ENCODE measurements at places on chromosomes 16 and 17. TPM values are rescaled to one million over a fixed set of nuclear protein-coding genes. Genes with fewer than 3 reads are reported as not detected.

The ARL5C gene
- 2.1 TPM for total RNA-seq

The TMEM114 gene
- not detected for total RNA-seq

The CCL8 gene
- not detected for total RNA-seq

The GPR179 gene
- under 0.01 TPM for total RNA-seq

The WNK4 gene
- total RNA-seq = 0.45 TPM

The KRT16 gene
- 2.0 TPM for total RNA-seq

The PLA2G10 gene
- total RNA-seq = not detected

The HNF1B gene
- not detected for total RNA-seq

The RNF43 gene
- 0.49 TPM for total RNA-seq

The GNGT2 gene
- 0.45 TPM for total RNA-seq

The APOBR gene
- not detected for total RNA-seq

The TPSAB1 gene
- not detected for total RNA-seq

The ITGAD gene
- not detected for total RNA-seq

The USP43 gene
- not detected for total RNA-seq

The ARL6IP1 gene
- total RNA-seq = 240 TPM

The TP53TG3D gene
- total RNA-seq = not detected

The ERN2 gene
- total RNA-seq = not detected

The GNAO1 gene
- total RNA-seq = not detected

The ADPRM gene
- 9.3 TPM for total RNA-seq

The SKAP1 gene
- not detected for total RNA-seq

The TMEM235 gene
- not detected for total RNA-seq

The CCL16 gene
- total RNA-seq = not detected

The MSLN gene
- total RNA-seq = not detected

The PRDM7 gene
- total RNA-seq = not detected

The BAIAP2 gene
- 27.5 TPM for total RNA-seq

The IL34 gene
- total RNA-seq = 3.4 TPM

The GH1 gene
- total RNA-seq = not detected

The OTOP2 gene
- not detected for total RNA-seq

The CMTR2 gene
- 32.1 TPM for total RNA-seq

The SLC35G6 gene
- not detected for total RNA-seq

The MGAT5B gene
- total RNA-seq = 0.74 TPM

The TEDC2 gene
- 11.7 TPM for total RNA-seq

The ITGB3 gene
- 22.0 TPM for total RNA-seq

The TRIM72 gene
- total RNA-seq = not detected

The CMTM1 gene
- total RNA-seq = not detected

The SCO1 gene
- 69.7 TPM for total RNA-seq

The CBX8 gene
- total RNA-seq = 1.7 TPM

The CDH15 gene
- not detected for total RNA-seq

The SCNN1G gene
- not detected for total RNA-seq

The TP53TG3B gene
- not detected for total RNA-seq

The CRHR1 gene
- not detected for total RNA-seq

The GCGR gene
- not detected for total RNA-seq
